ENCODE measurements at places on chromosomes 16 and 17.

DNA sequence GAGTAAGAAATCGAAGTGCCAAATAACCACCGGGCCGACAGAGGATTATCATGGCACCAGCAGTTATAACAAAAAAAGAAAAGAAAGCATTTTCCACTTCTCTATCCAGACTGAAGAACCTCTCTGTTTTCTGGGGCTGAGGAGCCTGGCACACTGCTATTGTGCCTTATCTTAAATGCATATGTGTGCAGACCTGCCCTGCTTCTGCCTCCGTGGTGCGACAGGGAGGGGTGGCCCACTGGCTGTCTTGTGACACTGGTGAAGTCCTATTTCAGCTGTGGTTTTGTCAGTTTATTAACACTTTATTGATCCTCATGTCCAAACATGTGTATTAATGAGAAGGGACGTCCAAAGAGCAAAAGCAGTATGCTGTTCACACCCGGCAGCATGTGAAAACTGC lies 55.4 kb downstream of the CDK5R1 start:
- no peak for DNase-seq

- DNase-seq, result no peak
Observed at GRCh38 chr16:15642557-15643047, 352 bp downstream of the MARF1 start.

GRCh38 chr16:57366544-57367040 lies 5.7 kb upstream of the CX3CL1 start:
- no peak for DNase-seq

- DNase-seq, result no peak
Observed at GRCh38 chr16:50977138-50977537, 173.9 kb downstream of the SALL1 start.

- DNase-seq, result no peak
Observed at GRCh38 chr16:80024443-80024842, 423.9 kb upstream of the MAF start.

DNA sequence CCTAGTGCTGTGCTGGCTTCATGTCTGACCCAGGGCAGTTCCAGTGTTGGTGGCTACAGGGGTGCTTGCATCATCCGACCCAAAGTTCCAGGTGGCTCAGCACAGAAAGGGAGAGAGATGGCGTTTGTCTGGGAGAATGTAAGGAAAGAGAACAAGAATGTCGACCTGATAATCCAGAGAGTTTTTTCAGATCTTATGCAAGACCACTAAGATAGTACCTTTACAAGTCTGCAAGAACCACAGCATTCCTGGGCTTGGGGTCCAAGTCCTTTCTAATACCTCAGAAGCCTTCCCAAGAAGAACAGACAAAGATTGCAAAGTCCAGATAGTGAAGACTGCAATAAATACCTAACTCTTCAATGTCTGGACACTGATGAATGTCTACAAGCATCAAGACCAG lies 363.0 kb upstream of the TOM1L1 start:
- no peak for DNase-seq

- DNase-seq, result no peak
Observed at GRCh38 chr16:22789281-22789945, 24.5 kb upstream of the HS3ST2 start.

DNA sequence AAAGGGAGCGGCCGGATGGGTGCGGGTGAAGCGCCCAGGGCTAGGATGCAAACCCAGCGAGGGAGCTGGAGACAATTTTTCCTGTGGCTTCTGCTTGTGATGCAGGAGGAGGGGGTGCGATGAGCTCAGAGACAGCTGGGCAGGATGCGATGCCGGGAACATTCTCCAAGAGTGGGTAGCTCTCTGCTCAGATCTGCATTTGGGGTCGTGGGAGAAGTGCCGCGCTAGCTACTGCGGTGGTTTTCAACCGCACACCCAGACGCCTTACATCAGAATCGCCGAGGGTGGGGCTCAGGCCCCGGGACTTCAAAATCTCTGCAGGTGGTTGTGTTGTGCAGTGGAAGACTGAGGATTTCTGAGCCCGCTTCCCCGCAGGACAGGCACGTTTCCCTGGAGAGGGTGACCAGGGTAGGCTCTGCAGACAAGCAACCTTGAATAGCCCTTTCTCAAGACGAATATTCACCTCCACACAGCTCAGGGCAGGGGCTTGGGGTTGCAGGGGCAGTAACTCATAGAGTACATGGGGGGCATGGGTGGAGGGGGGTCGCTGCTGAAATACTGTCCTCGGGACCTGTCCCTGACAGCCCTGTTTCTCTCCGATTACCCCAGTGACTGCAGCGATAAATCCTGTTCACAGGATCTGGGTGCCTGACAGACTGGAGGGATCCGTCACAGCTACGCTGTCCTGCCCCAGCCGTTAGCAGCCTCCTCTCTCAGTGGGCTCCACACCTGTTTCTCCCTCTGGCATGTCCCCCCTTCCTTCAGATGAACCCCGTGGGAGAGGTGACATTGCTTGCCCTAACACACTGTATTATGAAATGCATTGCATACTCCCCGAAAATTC lies 63.3 kb downstream of the HAPSTR1 start:
- DNase-seq, result no peak
